ENCODE measurements at places on chromosomes 3 and 15. TPM values are rescaled to one million over a fixed set of nuclear protein-coding genes. Genes with fewer than 3 reads are reported as not detected.

KNG1 gene
- not detected for total RNA-seq

GRCh38 chr3:150972366-150973071, at the start of gene CLRN1:
TSS of gene CLRN1 (minus strand) at chr3:150972727. CDS start at chr3:150972708, 19 bp downstream.
- no peak for DNase-seq

GRCh38 chr3:13165576-13165975, 92.3 kb upstream of the IQSEC1 start:
- no peak for DNase-seq

DNA sequence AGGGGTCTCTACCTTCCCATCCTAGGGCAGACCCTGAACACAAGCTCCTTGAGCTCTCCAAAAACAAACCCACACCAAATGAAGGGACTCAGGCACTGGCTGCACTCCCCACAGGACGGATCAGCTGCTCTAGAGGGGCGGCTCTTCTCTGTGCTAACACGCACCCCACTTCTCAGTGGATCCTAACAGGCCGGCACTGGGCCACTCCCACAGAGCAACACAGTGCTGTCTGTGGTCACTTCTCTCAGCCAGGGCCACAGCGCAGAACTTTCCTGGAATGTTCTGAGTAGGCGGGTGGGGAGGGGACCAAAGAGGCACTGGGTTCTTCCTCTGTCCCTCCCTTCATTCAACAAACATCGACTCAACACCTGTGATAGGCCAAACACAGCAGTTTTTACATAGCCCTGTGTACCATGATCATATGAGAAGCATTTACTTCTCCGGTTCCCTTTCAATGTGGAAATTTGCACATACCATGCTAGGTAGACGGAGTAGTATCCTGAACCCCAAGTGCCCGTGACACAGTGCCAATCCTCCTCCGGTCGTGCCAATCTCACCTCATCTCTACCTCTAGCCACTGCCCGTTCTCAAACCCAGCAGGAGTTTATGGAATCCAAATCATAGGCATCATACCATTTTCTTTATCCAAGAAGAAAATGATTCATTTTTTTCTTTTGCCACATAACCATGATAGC, 98.1 kb downstream of the LRIG1 start:
- no peak for DNase-seq

GRCh38 chr3:55611121-55611520, 124.0 kb upstream of the WNT5A start:
- no peak for DNase-seq

- DNase-seq, result no peak
These were observed 1059.2 kb downstream of the OTOL1 start for GRCh38 chr3:162555761-162556160.

- no peak for DNase-seq
These were observed 8.1 kb downstream of the B2M start for GRCh38 chr15:44719293-44719999.

DNA sequence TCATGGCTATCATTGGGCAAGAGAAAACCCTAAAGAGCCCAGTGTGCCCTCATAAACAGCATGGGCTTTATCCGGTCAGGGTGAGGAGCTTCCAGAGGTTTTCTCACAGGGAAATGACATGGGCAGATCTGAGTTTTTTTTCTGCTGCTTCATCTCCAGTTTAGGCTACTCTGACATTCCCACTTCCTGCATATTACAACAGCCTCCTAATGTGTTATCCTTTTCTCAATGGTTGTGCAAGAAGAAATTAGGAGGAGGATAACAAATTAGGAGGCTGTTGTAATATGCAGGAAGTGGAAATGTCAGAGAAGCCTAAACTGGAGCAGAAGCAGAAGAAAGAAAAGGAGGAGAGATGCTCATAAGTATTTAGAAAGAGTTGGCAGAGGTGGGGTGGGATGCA, 175.6 kb downstream of the MTHFS start:
- DNase-seq, result no peak

DNA sequence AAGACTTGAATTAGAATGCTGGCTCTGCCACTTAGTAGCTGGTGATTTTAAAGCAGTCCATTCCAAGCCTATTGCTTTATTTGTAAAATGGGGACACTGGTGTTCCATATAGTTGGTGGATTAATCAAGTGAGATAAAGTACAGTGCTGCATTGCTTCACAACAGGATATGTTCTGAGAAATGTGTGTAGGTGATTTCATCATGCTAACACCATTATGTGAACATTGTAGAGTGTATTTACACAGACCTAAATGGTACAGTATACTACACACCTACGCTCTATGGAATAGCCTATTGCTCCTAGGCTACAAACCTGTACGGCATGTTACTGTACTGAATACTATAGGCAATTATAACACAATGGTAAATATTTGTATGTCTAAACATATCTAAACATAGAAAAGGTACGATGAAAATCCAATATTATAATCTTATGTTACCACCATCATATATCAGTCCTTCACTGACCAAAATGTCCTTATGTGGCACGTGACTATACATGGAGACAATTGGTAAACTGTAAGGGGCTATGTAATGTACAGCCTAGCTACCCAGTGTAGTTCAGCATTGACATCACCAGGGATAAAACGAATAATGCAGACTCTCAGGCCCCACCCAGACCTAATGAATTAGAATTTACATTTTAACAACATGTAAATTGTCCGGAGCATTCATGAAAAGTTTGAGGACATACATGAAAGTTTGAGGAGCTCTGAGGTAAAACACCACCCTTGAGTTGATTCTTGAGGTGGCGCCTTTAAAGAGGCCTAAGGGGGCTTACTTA, 121.4 kb upstream of the BFSP2 start:
- no peak for DNase-seq

DNA sequence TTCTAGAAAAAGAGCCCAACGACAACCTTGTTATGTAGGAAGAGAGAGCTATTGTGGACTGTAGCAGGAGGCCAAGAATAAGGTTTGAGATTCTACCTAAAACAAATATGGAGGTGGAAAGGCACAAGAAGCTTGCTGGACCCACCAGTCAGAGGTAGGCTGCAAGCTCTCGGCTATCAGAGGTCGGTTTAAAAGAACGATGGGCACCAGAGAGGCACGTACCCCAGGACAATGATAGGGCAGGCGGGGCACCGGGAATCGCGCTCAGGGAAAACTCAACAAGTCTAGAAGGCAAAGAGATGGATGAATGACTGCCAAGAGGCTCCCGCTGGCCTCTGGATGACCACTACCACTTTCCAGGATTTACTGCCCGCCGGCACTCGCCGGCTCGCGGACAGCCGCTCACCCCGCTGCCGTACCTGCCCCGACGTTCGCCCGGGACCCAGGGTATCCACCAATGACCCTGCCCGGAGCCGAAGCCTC, 1.1 kb downstream of the HDGFL3 start:
- no peak for DNase-seq

GRCh38 chr15:33746203-33746602, 222.1 kb upstream of the CHRM5 start:
- no peak for DNase-seq

DNA sequence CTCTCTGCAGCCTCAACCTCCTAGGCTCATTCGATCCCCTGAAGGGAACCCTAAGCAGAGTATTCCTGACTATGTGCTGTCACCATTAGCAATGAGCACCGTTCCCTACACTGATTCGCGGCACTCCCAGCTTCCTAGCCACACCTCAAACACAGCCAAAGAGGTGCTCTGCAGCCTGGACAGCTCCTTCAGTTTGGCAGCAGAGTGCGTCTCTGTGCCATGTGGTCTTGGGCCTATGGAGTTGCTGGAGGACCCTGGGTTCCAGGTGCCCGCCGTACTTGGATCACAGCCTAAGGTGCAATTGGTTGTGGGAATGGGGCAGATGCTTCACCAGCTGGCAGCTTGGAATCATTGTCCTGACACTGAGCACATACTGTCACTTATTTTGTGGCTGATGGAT, 17.3 kb upstream of the IL12A start:
- DNase-seq, result no peak

DNA sequence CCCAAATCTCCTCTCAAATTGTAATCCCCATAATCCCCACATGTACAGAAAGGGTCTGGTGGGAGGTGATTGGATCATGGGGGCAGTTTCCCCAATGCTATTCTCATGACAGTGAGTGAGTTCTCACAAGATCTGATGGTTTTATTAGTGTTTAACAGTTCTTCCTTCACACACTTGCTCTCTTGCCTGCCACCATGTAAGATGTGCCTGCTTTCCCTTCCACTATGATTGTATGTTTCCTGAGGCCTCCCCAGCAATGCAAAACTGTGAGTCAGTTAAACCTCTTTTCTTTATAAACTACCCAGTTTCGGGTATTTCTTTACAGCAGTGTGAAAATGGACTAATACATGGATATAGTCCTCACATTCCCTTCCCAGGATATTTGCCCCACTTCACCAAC, 126.7 kb upstream of the SPATA12 start:
- DNase-seq, result no peak

GRCh38 chr3:105845488-105845887, 23.3 kb downstream of the CBLB start:
- no peak for DNase-seq

- no peak for DNase-seq
These were observed 35.8 kb upstream of the UMPS start for GRCh38 chr3:124694486-124694885.

DNA sequence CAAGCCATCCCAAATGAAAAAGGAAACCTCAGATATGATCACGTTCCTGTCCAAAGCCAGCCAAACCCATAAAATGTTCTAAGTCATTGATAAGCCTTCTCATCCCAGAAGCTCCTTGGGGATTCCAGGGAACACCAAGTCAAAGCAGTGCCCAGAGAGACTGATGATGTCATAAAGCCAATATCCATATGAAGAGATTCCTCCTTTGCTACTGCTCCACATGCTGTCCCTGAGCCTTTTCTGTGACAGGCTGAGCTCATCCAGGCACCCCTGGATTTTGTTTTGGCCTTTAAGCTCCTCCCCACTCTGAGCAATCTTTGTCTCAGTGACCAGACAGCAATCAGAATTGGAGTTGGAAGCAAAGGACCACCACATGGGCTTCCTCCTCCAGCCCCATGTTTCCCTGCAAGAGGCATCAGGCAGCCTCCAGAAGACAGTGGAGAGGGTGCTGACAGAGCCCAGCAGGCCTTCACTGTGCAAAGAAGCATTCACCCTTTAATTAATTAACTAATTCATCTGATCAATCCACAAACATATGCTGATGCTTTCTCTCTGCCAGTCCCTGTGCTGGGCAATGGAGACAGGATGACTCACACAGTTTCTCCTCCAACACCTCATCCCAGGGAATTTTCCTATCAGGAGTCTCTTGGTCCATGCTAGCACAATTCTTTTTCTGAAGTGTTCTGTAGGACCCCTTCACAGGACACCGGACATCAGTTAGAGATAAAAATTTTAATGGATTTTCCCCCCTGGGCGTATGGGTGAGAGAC, 25.0 kb downstream of the MEX3B start:
- DNase-seq, result no peak

DNA sequence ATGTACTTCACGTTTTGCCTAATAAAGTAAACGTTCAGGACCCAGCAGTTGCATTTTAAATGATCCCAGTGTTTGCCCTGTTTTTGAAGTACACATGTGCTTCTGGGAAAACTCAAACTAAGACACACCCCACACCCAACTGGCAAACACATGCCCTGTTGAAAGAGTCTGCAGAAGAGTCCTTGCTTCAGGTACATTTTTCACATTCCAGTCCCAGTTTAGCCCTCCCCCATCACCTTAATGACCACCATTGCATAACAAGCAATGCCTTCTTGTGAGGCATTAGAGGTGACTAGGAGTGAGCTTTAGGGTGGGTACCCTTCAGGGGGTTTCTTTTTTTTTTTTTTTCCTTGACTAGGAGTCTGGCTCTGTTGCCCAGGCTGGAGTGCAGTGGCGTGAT, 322.3 kb downstream of the CNTN4 start:
- DNase-seq, result no peak

DNA sequence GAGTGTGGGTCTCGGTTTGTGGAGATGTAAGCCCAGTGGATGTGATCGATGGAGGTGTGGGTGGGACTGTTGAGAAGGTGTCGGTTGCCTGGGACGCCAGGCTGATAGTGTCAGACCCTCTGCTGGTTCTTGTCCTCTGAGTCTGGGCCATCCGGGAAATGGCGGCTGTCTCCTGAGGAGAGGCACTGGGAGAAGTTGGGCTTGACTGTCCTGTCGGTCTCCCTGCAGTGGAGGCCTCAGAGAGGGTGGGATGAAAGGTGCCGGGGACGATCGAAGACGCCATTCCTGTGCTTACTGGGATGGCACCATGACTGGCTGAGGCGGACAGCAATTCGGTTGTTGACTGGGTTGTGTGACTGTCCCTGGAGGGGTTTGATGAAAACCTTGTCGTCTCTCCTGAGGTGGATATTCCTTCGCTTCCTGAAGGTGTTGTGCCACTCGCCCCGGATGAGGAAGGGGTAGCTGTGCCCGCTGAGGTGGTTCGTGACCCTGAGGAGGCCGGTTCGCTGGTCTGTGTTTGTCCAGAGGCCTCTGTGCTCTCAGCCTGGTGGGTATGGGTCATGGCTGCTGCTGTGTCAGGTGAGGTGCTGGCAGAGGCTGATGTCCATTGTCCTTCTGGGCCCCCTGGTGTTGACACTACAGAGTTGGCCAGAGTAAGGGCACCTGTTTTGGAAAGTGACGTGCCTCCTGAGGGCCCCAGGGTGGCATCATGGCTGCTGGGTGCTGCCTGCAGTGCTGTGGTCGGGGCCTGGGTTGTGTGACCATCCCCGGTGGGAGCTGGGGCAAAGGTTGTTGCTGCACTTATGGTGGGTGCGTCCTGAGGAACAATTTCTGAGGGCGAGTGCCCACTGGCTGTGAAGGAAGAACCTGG, 22.8 kb downstream of the MUC4 start:
- peak; percentile 47 for DNase-seq

Data from sciatic nerve (tissue), 2 donors.